GM19239 (cell line): ENCODE measurements at places on chromosomes 2 and 18.

DNA sequence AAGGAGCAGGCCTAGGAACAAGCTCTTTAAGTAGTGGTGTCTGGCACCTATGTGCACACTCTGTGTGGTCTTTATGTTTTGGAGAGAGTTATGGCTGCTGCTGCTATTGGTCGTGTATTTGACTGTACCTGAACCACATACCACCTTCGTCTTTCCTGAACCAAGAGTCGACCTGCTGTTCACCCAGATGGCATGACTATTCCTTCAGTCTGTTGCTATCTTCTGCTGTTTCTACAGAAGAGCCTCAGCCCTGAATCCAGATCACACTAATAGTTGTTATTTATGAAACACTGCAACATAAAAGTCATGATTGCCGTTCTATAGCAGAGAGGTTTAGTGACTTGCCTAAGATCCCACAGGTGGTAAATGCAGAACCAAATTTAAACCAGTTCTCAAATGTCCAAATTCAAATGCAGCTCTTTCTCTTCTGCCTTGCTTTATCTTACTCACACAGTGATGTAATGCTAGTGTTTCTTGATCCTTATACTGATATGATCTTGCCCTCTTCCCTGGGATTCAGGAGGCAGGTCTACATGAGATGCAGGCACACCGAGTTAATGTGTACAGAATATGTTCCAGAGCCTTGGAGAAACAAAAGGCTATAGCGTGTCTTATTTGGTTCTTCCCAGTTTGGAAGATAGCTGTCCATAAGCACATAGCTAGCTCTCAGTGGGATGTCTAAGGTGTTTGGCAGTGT lies 122.1 kb upstream of the FOSL2 start:
- no peak for DNase-seq

DNA sequence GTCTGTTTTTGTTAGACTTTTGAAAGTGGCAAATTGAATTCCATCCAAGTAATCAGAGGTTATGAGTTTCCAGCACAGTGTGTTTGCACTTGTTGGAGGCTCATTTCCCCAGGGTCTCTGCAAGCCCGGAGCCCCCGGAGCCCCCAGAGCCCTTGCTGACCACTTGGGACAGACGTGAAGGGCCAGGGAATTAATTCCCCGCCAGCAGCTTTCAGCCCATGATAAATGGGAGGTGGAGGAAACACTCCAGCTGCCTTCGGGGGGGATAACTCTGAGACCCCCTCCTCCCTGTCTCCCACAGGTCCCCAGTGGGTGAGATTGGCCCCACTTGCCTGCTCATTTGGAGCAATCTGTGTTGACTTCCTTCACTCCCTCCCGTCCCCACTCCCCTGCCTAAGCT lies 79.2 kb downstream of the KLHL29 start:
- no peak for DNase-seq

GRCh38 chr2:8876628-8877027 lies 39.2 kb upstream of the KIDINS220 start:
- DNase-seq, result no peak

DNA sequence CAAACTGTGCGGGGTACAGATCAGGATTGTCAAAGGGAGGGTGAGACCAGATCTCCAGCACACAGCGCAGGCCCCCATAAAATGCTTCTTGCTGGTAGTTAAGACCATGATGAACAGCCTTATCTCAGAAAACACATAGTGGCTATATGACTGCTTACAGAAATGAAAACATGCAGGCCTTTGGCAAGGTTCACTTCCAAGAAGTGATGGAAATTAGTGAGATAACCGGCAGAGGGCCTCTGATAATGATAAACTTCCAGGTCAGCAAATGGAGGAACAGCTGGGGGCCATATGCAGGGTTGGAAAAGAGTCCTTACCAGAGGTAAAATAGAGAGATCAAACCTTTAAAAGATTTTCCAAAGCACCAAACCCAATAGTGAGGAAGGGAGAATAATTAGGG lies 46.6 kb downstream of the CFAP221 start:
- no peak for DNase-seq

GRCh38 chr2:196546151-196546919 lies 93.2 kb upstream of the CCDC150 start:
- no peak for DNase-seq

DNA sequence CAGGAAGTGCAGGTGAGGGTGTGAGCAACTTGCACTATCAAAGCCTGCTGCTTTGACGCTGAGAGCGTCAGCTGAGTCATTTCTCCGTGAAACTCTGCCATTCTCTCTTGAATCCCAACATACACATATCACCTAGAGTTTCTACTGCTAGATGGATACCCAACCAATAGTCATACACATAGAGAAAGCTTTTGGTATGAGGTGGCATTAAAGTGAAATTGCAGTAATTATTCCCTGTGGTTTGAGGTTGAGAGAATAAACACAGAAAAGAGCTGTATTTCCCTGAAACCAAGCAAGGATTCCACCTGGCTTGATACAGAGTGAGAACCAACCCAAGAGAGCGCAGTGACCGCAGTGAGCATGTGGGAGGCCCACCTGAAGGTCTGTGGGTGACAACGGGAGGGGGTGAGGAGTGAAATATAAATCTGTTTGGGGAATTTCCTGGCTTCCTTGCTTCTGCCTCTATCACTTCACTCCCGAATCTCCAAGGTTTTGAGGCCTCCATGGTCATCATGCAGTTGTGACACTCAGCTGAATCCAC lies 28.8 kb upstream of the TMEM18 start:
- DNase-seq, result peak; percentile 20
